ENCODE measurements at places on chromosomes 16 and 17.

DNA sequence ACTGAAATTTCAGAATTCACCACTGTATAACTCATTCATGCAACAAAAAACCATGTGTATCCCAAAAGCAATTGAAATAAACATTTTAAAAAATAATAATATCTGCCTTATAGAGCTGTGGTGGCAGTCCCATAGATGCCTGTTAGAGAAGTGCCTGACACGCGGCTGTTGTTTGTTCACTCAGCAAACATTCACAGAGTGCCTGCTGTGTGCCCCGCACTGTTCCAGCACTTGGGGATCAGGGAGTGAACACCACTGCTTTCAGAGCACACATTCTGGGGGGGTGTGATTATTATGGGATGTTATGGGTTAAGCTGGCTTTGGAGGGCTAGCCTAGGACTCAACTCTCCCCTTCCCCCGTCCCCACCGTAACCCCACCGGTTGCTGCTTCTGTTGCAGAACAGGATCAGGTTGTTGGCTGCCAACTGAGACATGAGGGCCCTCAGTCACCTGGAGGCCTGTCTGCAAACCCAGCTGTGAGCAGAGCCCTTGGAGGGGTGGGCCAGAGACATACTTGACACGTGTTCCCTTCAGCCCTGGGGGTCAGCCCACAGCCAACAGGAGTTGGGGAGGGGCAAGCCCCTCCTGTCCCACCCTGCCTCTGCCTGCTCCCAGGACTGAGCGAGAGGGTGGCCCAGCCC, 103.3 kb upstream of the CIBAR2 start:
- no peak for DNase-seq

- DNase-seq, result no peak
These were observed 62.9 kb downstream of the SHISA6 start for GRCh38 chr17:11303773-11304394.

GRCh38 chr16:31064882-31065461, 9.1 kb downstream of the ZNF668 start:
- no peak for DNase-seq

DNA sequence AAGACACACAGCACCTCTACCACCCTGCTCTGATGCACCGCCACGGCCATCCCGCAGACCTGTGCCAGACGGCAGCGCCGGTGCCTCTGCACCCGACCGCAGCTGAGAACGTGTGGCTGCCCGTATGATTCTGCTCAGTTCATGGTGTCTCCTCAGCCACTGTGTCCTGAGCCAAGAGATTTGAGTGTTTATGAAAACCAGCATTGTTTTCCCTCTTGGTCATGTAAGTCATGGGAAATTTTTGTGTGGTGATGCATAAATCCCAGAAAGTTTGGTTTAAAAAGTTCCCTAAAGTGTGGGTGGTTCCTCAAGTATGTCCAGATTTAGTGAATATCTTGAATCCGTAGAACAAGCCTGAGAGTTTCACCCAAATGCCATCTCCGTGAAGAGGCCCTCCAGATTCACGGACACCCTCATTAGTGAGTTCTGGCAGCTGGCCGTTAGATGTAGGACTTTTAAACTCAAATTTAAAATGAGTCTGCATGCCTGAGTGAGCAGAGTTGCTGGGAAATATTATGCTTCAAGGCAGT, 57.6 kb downstream of the CDRT4 start:
- no peak for DNase-seq

DNA sequence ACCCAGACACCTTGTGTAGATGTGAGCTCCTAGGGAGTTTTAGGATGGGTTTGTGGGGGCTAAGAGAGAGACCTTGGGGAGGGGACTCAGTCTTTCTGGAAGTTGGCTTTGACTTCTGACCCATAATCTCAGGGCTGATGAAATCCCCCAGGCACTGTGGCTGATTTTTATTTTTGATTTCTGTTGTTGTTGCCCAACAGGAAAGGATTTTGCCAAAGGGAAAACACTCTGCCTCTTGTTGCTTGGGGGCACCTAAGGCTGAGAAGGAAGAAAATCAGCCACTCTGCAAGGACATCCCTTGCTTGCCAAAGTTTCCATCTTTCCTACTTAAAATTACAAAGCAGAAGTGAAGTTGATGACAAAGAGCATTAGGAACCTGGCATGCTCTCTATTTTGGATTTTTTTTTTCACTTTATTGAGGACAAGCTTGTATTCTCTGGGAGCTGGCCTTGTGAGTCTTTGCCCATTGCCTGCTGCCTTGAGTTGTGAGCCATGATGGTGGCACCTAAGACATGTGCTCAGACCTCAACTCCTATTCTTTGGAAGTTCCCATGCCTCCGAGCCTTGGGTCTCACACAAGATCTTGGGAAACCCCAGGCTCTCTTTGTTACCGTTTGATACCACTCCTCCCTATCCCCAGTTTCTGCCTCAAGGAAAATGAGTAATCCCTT, 3.2 kb upstream of the C1QTNF1 start:
- no peak for DNase-seq

GRCh38 chr16:20940871-20941635, 40.5 kb downstream of the LYRM1 start:
- DNase-seq, result no peak

- no peak for DNase-seq
These were observed at the start of gene NOS2 for GRCh38 chr17:27800522-27800921. NOS2 (minus strand) TSS chr17:27800529; CDS start chr17:27798809, 1,720 bp downstream.

- no peak for DNase-seq
These were observed 192.4 kb downstream of the SEC14L1 start for GRCh38 chr17:77332981-77333685.

- no peak for DNase-seq
These were observed 8.2 kb downstream of the MYH3 start for GRCh38 chr17:10648956-10649355.

DNA sequence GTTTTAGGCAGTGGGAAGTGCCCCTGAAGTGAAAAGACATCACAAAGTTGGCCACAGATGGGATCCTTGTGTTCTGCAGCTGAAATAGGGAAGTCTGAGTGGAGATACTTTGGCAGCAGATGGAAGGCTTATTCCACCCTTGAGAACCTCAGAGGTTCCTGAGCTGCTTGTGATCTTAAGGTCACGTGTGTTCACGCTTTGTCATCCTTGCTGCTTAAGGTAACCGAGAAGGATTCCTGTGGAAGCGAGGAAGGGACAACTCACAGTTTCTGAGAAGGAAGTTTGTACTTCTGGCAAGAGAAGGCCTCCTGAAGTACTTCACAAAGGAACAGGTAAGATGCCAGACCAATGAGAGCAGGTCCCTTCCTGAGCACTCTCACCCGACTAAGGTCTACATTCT, 12.2 kb downstream of the ADAP2 start:
- no peak for DNase-seq

GRCh38 chr16:56357241-56357764, 68.0 kb downstream of the AMFR start:
- no peak for DNase-seq

DNA sequence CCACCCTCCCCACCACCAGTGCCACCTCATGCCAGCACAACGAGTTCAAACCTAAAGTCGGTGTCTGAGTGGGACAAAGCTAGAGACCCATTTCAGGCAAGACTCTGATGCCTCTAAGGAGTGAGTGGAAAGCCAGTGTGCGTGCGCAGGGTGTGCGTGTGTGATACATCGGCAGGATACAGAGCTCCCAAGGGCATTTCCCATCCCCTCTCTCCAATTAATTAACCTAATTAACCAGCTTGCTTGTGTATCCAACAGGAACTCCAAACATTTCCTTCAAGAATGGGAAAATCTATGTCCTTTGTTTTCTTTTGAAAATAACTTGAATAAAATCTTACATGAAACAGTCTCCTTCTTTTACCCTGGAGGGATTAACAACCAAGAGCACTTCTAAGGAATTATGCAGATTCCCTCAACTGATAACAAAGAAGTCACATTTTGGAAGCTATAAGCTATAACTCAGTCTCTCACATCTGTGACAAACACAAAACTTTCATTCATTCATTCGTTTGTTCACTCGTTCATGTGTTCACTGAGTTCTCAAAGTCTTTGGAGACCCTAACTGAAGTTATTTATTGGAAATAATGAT, 9.9 kb downstream of the ATPAF2 start:
- DNase-seq, result no peak

DNA sequence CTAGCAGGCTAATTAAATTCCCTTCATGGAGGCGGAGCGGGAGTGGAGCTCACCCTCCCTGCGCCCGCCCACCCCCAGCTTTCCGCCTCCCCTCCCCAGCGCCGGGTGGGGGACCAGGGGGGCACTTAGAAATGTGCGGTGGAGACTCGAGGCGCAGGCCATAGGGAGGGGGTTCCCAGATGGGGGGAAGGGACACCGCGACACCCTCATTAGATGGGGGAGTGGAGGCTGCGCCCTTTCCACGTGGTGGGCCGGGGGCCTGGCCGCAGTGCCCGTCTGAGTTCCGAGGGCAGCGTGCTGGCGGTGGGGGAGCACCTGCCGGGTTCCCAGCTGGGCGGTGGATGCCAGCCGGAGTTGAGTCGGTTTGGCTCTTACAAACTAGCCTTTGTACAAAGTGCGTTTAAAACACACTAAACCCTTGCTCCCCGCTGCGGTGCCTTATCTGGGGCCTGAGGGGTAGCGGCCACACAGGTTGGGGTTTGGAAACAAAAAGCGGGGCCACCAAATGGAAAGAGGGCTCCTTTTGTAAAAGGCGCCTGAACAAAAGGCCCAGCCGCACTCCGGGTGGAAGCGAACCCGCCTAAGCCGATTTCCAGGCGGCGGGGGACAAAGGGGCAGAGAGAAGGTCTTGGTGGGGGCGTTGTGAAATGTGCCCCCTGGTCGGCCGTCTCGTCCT, 1.4 kb downstream of the GSE1 start:
- no peak for DNase-seq

GRCh38 chr17:63827801-63828221, 348 bp upstream of the FTSJ3 start:
- DNase-seq, result no peak

GRCh38 chr16:85986931-85987749, 88.2 kb downstream of the IRF8 start:
- DNase-seq, result no peak

DNA sequence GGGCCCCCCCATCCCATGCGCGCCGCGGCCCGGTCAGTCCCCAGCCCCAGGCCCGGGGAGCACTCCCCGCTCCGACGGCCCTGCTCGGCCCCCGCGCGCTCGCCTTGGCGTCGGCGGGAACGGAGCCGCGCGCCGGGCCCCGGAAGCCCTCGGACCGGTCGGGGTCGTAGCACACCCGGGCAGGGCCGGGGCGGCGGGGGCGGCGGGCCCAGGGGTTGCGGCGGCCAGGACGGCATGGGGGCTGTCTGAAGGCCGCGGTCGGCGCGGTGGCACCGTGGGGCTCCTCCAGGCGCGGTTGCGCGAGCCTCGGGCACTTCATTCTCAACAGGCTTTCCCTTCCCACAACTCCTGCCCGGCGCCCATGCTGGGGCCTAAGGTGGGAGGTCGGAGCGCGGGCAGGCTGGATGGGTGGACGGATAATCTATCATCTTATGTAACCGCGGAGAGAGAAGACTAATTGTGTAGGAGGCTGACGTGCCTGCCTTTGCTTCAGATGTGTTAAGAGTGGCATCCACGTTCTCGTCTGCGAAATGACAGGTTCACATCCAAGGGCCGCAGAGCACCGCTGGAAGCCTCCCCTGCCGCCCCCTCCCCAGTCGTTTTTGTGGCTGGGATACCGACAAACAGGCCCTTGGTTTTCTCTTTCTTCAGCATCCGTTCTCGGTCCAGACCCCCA, 708 bp downstream of the BAIAP2 start:
- no peak for DNase-seq

DNA sequence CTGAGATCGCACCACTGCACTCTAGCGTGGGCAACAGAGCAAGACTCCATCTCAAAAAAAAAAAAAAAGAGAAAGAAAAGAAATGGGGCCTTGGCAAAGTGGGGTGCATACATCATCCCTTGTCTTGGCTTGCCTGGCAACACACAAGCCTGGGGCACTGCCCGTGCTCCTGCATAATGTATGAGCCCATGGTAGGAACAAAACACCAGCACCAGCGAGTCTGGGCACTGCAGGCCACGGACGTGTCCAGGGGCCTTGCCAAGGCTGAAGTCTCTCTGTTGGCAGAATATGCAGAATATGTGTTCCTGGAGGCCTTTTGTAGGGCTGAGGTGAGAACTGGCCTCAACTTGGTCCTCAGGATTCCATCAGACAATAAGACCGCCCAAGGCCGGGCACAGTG, 15.7 kb upstream of the ALDOA start:
- no peak for DNase-seq

DNA sequence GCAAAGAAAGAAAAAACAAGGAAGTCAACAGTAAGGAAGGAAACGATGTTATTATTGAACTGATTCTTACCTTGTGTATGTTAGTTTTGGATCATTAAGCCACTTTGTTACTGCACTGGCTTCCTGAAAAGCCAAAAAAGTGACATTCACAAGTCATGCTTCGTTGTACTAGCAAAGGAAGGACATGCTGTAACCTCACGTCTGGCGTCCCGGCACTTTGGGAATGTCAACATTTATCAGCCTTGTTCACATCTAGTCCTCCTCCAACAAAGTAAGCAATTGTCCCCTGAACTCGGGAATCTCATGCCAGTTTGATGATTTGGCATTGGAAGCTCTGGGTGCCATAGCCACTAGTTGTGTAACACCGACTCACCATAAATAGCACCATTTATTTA, 731 bp upstream of the MKS1 start:
- no peak for DNase-seq

DNA sequence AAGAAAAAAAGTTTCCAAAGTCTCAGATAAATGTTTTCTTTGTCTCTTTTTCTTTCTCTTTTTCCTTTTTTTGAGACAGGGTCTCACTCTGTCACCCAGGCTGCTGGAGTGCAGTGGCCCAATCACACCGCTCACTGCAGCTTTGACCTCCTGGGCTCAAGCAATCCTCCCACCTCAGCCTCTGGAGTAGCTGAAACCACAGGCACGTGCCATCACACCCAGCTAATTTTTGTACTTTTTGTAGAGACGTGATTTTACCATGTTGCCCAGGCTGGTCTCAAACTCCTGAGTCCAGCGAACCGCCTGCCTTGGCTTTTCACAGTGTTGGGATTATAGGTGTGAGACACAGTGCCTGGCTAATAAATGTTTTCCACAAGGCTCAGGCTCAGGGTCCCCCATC, 53.3 kb upstream of the KSR1 start:
- no peak for DNase-seq

- DNase-seq, result no peak
These were observed 17.2 kb upstream of the PRR14 start for GRCh38 chr16:30633526-30633925.

GRCh38 chr17:41534899-41535546, 6.9 kb upstream of the KRT19 start:
- DNase-seq, result no peak

DNA sequence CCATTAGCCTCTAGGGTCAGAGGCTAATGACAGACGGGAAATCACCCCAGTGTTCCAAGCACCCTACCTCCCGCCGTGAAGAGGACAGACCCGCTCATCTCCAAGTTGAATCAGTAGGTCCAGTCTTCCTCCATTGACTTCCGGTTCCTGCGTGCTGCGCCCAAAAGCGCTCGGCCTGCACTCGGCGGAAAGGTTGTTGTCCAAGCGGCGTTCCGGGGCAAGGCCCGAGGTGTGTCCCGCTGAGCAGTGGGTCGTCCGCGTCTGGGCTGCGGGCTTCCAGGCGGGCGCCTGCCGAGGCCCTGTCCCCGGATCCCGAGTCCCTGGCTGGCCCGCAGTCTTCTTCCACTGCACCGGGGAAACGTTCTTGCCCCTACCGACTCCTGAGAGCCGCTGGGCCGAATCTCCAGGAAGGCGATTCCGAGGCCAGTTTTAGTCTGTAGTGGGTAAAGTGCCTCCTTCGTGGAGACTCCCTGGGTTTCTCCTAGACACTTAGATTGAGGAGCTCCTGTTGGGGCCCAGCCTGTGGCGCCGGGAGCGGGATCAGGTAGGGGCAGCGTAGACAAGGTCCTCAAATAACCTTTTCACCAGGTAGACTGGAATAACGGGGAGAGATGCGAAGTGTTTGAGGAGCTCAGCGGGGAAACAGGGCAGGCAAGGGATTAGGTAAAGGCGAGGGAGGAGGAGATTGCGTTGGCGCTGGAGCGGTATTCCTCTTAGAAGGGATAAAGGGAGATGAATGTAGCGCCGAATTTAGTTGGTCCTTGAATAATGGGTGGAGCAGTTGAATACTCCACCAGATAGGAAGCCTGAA, at the start of gene TEFM:
TEFM (minus strand) TSS at position 138 of the 811 bp plus-strand sequence; CDS start at position 98, 40 bp downstream.
- peak; percentile 28 for DNase-seq

All from cortex of kidney (tissue), 1 donor.